ENCODE measurements at places on chromosomes 1 and 21.

GRCh38 chr1:179151908-179152682 is 70.2 kb downstream of the TOR3A start:
- DNase-seq: peak; percentile 63

DNA sequence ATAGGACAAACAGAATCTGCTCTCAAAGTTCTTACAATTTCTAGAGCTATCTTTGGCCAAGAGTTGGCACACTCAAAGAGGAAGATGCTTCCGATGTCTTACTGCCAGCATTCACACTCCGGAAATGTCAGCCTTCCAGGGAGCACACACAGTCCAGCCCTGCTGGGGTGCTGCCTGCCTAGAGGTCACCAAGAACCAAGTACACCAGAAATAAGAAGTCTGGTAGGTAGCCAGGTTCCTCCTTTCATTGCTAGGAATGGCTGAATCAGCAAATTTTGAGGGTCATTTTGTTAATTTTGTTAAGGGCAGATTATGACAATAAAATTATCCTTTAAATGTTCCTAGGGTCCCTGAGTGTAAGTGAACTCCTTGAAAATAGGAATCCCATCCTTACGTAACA is 77.5 kb downstream of the PLPP3 start:
- DNase-seq: no peak

- DNase-seq: no peak
These were observed 123.6 kb downstream of the DTL start for GRCh38 chr1:212158912-212159796.

- peak; percentile 2 for DNase-seq
These were observed 35.5 kb downstream of the HUNK start for GRCh38 chr21:31908106-31909031.

DNA sequence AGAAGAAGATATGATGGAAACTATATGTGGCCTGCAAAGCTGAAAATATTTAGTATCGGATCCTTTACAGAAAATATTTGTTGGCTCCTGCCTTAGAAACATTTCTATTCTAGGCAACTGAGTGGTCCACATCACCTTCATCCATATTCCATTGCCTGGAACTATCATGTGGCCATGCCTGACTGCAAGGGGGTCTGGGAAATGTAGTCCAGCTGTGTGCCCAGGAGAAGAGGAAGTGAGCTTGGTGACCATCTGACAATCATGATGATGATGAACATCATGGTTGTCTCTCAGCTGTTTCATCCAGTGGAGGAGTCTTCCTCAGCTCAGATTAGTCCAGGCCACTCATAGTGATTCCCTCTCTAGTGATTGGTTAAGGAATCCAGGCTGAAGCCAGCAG is 61.8 kb upstream of the IFNLR1 start:
- peak; percentile 35 for DNase-seq

DNA sequence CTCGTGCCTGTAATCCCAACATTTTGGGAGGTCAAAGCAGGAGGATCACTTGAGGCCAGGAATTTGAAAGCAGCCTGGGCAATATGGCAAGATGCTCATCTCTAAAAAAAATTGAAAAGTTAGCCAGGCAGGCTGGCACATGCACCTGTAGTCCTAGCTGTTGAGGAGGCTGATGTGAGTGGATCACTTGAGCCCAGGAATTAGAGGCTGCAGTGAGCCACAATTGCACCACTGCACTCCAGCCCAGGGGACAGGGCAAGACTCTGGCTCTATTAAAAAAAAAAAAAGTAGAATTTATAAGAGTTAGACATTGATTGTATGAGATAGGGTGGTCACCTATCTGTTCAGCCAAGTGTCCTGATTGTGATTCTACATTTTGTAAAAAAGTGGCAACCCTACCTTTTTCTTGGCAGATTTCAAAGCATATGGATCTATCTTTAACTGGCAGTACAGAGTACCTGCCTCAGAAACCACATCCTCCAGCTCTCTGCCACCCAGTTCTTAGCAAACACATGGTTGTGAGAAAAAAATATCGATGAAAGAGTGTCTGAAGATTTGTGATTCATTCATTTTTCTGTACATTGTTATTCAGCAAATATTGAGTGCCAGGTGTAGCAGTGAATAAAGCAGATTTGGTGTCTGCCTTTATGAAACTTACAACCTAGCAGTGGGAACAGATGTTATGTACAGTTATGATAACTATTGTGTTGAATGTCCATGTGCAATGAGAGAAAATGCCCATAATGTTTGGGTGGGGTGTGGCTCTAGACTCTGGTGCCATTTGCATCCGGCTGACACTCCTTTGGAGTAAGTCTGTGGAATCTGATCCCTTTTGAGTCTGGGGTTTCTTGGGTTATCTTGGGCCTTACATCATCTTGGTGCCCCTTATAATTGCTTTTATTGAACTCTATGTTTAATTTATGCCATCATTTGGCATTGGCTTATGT is 82.5 kb downstream of the ST3GAL3 start:
- DNase-seq: no peak

DNA sequence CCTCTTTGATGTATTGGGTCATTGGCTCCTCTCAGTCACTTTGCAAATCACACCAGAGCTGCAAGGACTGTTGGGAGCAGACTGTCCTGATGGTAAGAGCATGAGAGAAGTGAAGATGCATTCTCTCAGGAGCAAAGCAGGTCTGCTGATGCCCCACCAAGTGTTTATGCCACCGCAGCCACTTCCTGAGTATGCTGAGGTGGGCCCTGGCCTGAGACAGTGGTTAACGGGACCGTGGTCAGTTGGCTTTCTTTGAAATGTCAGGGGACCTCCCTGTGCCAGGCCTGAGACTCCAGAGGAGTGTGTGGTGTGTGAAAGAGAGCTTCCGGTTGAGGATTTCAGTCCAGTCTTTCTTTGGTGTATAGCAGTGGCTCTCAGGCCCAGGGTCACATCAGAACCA is 79.4 kb downstream of the SPATA46 start:
- no peak for DNase-seq

GRCh38 chr1:14055442-14056223 is 355.6 kb downstream of the PRDM2 start:
- DNase-seq: peak; percentile 46

GRCh38 chr21:41925767-41926116 is 28.1 kb downstream of the C2CD2 start:
- no peak for DNase-seq

GRCh38 chr1:167122568-167122967 is 28.7 kb downstream of the STYXL2 start:
- no peak for DNase-seq

- DNase-seq: no peak
These were observed 6.2 kb upstream of the ERICH3 start for GRCh38 chr1:74679811-74680210.

- peak; percentile 83 for DNase-seq
These were observed 89.6 kb upstream of the EDN2 start for GRCh38 chr1:41573785-41574713.

DNA sequence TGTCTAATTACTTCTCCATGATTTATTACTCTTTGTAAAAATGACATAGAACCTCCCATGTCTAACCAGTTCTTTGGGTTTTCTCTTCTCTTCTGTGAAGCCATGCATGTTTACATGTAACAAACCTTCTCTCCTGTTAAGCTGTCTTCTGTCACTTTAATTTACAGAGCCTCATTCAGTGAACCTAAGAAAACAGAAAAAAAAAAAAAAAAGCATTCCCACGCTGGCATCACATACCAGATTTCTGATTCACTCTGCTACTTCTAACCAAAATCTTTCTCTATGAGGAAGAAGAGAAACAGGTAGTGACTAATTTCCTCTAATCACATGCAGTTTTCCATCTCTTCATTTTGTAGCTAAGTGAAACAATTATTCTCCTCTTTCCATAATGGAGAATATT is 141.4 kb upstream of the CXADR start:
- no peak for DNase-seq

DNA sequence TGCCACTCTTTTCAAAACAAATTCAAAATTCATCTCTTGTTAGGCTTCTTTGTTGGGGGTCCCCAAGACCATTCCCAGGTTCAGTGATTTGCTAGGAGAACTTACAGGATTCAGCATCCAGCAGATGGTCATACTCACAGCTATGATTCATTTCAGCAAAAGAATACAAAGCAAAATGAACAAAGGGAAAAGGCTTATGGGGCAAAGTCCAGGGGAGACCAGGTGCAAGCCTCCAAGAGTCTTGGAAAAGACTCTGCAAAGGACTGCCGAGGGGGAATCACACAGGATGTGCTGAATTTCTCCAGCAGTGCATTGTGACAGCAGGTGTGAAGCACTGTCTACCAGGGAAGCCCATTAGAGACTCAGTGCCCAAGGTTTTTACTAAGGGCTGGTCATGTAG is 7.3 kb downstream of the TRAF5 start:
- peak; percentile 73 for DNase-seq

GRCh38 chr1:40270152-40270834 is 12.3 kb downstream of the ZMPSTE24 start:
- no peak for DNase-seq

DNA sequence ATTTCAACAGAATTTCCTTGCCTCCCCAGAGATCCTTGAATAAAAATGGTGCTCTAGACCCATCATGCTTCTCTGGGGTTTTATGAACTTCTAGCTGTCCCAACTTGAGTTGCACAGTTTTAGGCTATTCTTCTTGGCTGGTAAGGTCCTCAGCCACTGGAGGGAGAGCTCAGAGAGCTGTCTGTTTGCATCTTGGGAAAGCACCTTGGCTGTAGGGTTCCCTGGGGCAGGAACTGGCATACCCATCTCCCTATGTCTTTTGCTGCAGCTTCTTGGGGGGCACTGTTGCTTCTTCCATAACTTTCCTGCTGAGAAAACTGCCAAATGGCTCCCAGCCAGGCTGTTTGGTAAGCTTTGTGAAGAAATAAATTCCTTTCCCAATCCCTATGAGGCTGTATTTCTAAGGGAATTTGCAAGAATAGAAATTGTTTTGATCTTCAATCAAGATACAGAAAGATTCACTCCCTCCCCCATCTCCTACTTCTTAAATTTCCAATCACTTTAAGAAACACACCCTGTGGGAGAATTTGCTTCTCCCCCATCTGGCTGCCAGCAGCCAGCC is 8.2 kb upstream of the FMOD start:
- DNase-seq: no peak

DNA sequence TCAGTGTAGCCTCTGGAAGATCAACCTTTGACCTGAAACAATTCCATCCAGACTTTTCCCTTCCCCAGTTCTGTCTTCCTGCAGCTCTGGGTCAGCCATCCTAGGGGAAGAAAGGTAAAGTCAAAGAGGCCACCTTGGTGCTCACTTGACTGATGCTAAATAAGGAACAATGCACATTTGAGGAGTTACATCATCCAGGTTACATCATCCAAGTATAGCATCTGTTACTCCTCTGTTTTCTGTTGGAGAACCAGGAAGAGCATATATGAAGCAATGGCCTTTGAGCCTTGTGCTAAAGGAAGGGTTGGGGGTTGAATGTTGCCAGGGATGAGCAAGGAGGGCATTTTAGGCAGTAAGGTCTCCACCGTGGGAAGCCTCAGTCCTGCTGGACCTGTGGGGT is 3.1 kb upstream of the DSCAM start:
- DNase-seq: no peak

- no peak for DNase-seq
These were observed 3.1 kb downstream of the C1orf198 start for GRCh38 chr1:230865062-230865817.

Measured in HT-29 (cell line).